WERI-Rb-1 (cell line): ENCODE measurements at places on chromosomes 6 and 20.

DNA sequence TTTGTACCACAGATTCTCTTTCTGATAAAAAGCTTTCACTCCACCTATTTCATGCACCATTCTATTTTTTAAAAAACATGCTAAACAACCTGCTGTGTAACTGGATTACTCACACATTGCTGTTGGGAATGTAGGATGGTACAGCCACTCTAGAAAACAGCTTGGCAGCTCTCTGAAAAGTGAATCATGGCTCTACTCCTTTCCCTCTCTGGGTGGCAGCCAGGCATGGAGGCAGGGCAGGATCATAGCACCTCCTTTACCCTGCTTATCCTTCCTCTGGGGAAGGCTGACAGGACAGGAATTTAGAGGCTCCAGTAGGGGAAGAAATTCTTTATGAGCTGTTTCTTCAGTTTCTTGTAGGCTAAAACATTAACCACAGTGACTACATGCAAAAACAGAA is 6.7 kb upstream of the VNN2 start:
- no peak for DNase-seq

GRCh38 chr6:39911513-39912125 is 22.6 kb downstream of the MOCS1 start:
- DNase-seq = no peak

- DNase-seq = no peak
Observed at GRCh38 chr6:55058682-55059081, 115.6 kb upstream of the HCRTR2 start.

DNA sequence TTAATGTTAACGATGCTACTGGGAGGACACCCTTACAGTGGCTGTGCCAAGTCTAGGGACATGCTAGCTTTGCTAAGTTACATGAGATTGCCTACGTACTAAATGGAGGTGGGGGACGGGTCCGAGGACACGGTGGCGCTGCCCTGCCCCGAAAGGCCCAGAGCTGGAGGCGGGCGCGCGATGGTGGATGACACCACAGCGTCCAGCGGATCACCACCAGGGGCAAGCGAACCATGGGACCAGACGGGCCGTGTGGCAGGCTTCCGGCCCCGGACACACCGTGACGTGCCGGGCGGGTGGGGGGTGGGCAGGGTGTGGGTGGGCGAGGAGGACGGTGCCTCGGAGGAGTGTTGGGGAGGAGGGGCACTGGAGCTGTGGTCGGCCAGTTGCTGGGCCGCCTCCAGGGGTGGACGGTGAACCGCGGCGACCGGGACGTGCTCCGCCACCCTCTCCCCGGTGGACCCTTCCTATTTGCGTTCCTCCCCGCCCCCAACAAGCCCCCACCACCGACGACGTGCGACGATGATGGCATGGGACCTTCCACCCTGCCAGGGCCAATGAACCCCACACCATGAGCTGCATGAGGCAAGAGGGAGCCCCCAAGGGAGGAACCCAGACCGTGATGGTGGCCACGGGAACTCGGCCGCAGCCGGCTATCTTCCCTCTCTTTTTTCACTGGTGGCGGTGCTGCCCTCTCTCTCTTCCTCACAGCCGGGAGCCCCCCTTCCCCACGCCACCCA is 773.3 kb upstream of the DEFB115 start:
- DNase-seq = no peak

GRCh38 chr6:18380158-18380836 is 6.9 kb upstream of the RNF144B start:
- DNase-seq = no peak

- DNase-seq = peak; percentile 60
Observed at GRCh38 chr6:152981989-152982903, 595 bp downstream of the FBXO5 start.

DNA sequence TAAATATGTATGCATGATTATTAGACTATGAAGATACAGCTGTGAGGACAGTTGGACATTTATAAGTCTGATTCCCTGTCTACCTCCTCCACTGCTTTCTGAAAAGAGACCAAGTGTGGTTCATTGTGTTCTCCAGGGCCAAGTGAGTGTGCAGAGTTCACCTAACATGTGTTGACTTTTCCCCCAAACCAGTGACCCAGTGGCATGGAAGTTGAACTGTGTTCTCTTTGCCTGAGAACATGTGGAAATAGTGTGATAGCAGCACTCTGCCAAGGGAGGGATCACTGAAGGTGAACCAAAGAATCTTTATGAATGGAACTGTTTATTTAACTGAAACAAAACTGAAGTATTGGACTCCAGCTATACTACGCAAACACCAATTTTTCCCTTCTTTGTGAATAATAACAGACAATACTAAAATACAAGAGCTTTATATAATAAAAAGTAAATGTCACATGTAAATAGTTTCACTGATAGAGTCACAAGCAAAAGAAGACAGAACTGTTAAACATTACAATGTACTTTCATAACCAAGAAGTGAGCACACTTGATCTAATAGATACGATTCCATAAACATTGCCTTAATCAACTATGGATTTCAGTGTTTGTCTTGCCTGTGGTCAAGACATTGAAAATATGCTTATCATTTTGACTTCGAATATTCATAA is 200.3 kb upstream of the FUT9 start:
- no peak for DNase-seq

DNA sequence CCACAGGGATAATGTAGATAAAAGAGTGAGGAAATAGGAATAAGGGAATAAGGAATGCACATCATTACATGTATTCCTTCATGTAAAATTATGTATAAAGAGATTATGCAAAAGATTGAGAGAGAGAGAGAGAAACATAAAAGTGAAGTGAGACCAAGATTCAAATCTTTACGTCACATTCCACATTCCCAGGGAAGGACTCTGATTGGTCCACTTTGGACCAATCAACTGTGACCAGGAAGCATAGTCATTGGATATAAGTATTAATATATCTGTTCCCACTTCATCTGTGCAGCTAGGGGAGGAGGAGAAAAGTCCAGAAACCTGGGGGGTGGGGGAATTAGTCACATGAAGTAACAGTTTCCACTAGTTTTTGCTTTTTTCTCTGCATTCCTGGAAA is 66.4 kb downstream of the SLC2A10 start:
- no peak for DNase-seq

DNA sequence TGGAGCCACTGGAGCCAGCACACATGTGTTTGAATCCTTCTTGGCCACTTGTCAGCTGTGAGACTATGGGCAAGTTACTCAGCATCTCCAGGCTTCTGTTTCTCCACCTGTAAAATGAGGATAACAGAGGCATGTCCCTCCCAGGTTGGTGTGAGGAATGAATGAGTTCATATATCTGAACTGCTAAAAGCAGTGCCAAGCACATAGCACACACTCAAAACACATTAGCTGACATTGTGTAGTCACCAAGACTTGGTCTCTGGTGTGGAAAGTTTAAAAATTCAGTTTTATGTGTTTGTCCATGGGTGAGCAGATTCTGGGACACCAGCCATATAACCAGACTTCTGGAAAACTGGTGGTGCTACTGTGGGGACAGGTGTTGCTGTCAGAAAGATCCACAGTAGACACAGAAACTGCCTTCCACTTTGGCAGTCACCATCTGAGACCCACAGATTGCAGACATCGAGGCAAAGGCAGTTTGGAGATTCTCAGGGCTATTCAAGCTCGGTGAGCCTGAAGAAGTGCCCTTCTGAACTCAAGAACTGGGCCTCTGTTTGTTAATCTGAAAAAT is 115.8 kb downstream of the MRPL14 start:
- no peak for DNase-seq

DNA sequence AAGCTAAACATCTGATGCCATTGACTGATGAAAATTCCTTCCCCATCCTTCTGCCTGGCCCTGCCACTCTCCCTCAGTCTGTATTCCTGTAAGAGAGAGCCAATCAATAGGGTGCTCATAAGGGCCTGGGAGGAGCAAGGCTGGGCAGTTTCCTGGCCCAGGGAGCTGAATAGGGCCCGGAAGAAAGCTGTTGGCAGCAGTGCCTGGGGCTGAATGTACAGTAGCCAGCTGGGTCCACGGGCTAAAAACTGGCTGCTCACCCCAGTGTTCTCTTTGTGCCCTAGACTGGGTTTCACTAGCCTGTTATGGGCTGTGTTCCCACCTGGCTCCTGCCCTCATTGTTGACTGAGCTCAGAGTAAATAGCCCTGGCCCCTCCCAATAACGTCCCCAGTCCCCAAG is 1.7 kb upstream of the WFDC2 start:
- no peak for DNase-seq

DNA sequence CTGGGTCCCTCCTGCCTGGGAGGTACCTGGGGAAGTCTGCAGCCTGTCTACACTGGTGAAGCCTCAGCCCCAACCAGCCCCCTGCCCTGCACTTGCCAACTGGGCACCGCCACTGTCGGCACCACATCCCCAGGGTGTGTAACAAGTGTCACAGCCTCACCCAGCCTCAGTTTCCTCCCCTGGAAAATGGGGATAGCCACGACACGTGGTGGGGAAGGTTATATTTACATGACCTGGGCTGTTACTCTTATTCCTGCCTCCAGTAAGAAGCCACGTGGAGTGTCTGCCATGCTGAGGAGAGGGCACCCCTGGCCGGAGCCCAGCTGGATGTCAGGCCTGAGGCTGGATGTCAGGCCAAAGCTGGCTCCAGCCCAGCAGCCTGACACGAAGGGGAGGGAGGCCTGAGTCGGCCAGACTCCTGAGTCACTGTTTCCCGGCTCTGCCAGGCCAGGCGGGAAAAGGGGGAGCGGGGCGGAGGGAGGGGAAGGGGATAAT is 44.9 kb downstream of the SNAI1 start:
- DNase-seq = peak; percentile 28

DNA sequence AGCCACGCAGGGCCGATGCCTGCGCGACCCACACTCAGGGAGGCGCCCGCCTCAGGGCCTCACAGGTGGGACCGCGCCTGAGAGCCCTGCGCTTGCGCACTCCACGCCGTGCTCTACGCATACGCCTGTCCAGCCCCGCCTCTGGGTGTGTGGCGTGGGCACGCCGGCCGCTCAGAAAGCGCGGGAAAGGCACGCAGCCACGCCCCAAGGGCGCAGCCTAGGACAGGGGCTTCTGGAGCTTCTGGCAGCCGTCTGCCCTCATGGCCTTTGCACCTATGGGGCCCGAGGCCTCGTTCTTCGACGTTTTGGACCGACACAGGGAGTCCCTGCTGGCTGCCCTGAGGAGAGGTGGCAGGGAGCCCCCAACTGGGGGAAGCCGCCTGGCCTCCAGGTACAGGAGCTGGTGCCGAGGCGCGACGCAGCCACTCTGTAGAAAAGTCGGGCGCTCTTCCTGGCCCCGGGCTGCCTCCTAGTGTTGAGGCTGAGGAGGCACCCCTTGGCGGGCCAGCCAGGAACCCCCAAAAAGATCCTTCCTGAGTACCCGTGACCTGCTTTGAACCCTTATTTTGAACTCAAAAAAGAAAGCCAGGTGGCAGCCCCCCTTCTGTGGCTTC is at the start of gene SPO11:
Gene SPO11, plus strand, starts transcription at position 196 of the 614 bp plus-strand sequence. Its CDS starts 65 bp downstream, at position 261.
- peak; percentile 19 for DNase-seq

DNA sequence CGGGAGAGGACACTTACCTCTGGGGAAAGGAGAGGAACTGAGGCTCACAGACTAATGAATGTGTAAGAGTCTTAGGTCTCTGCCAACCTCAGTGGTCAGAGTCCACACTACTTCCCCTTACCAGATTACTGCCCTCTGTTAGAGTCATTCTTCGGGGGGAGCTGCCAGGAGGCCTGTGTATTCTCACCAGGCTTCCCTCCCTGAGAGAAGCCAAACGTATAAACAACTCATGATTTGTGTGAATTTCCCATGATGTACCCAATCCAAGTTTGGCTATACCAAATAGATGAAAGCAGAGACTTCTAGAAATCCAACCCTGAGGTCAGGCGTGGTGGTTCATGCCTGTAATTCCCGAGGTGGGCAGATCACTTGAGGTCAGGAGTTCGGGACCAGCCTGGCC is 77.1 kb downstream of the SLC2A10 start:
- no peak for DNase-seq

DNA sequence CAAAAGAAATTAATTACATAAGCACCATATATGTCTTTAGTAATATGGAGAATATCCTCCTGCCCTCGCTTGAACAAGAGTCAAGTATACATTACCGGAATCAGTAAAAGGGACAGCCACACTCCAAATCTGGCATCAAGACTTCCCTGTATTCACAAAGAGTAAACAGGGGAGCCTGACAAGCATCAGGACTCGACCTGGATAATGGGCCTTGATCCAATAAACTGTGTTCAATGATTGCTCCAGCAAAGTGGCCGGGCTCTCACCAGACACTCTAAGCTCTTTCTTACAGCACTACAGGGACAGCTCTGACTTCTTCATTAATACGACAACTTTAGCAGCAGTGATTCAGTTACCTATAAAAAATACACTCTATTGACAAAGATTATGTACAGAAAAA is 307.9 kb upstream of the POU3F2 start:
- no peak for DNase-seq

GRCh38 chr6:167708501-167709094 is 118.1 kb upstream of the AFDN start:
- DNase-seq = no peak

- peak; percentile 30 for DNase-seq
Observed at GRCh38 chr6:136791296-136792094, 782 bp downstream of the MAP3K5 start.

GRCh38 chr20:2672446-2672845 is 8.4 kb upstream of the IDH3B start:
- DNase-seq = no peak

DNA sequence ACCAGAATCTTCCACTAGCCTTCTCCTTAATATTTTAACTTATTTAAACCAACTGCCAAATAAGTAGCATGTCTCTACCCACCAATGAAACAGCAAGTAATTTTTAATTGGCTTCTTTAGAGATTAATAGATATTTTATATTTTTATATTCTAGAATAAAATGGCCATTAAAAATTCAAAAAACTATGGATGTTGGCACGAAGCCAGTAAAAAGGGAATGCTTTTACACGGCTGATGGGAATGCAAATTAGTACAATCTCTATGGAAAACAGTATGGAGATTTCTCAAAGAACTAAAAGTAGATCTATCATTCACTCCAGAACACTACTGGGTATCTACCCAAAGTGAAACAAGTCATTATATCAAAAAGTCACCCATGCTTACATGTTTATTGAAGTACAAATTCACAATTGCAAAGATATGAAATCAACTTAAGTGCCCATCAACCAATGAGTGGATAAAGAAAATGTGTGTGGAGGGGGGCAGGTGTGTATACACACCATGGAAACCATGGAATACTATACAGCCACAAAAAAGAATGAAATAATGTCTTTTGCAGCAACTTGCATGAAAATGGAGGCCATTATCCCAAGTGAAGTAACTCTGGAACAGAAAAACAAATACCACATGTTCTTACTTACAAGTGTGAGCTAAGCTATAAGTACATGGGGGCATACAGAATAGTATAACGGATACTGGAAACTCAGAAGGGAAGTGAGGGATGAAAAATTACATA is 15.1 kb downstream of the SHPRH start:
- no peak for DNase-seq

GRCh38 chr20:31593221-31594001 is 11.7 kb upstream of the ID1 start:
- DNase-seq = no peak

- DNase-seq = no peak
Observed at GRCh38 chr20:32917191-32917950, 58.6 kb downstream of the EFCAB8 start.
